ENCODE measurements at places on chromosomes 3 and 15.

- DNase-seq: no peak
Observed at GRCh38 chr3:197464794-197465193, 91.0 kb downstream of the BDH1 start.

GRCh38 chr15:46410705-46411104 lies 775.9 kb downstream of the SQOR start:
- DNase-seq: no peak

DNA sequence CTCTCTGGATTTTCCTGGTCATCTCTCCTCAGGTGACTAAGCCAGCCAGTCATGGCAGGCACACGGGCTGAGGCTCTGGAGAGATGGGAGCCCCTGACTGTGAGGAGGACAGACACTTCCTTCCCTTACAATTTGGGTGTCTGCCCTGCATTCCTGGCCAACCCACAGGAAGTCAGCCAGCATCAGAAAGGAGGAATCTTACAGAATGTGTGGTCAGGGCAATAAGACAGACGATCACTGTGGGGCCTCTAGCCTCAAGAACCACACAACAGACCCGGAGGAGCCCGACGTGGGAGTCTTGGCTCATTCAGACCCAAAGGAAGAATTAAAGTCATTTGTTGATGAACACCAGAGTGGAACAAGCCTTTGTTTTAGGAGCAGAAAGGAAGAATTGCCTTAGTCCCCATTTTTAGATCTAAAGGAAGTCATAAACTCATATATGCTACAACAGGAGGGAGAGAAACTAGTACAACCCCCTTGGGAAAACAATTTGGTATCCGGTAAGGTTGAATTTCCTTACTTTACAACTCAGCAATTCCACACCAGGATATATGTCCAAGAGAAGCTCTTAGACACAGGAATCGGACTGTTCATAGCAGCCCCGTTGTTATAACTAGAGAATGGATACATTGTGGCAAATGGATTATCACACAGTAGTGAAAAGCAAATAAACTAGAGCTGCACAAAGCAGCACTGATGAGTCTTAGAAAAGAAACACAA lies 62.2 kb downstream of the ABTB1 start:
- peak; percentile 77 for DNase-seq

GRCh38 chr3:124761250-124761796 lies 31.1 kb downstream of the UMPS start:
- DNase-seq: peak; percentile 79

- DNase-seq: no peak
Observed at GRCh38 chr3:50381383-50381782, 22.1 kb upstream of the TMEM115 start.

- DNase-seq: no peak
Observed at GRCh38 chr3:183213415-183214276, 39.4 kb upstream of the B3GNT5 start.

GRCh38 chr15:33737687-33738601 lies 230.4 kb upstream of the CHRM5 start:
- peak; percentile 15 for DNase-seq

Data from inflammatory macrophage treated with lipopolysaccharide for 4 hours (primary cell).